ENCODE measurements at places on chromosomes 2 and 18.

GRCh38 chr2:163768881-163769695 lies 33.3 kb upstream of the FIGN start:
- no peak for DNase-seq

DNA sequence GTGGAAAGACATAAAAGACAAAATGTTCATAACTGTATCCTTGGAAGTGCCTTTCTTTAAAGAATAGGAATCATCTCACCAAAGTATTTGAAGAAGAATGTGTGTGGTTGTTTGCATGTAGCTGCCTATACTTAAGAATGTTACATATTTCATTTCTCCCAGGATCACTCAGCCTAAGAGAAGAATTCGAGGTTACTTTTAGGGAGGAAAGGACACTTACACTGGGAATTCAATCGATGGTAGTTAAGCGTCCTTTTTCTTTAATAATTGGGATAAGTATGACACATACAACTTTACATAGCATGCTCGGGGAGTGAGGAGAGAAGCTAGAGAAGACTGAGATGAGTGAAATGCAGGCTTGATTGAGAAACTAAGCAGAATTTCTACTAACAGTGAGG lies 22.0 kb upstream of the CYP1B1 start:
- no peak for DNase-seq

DNA sequence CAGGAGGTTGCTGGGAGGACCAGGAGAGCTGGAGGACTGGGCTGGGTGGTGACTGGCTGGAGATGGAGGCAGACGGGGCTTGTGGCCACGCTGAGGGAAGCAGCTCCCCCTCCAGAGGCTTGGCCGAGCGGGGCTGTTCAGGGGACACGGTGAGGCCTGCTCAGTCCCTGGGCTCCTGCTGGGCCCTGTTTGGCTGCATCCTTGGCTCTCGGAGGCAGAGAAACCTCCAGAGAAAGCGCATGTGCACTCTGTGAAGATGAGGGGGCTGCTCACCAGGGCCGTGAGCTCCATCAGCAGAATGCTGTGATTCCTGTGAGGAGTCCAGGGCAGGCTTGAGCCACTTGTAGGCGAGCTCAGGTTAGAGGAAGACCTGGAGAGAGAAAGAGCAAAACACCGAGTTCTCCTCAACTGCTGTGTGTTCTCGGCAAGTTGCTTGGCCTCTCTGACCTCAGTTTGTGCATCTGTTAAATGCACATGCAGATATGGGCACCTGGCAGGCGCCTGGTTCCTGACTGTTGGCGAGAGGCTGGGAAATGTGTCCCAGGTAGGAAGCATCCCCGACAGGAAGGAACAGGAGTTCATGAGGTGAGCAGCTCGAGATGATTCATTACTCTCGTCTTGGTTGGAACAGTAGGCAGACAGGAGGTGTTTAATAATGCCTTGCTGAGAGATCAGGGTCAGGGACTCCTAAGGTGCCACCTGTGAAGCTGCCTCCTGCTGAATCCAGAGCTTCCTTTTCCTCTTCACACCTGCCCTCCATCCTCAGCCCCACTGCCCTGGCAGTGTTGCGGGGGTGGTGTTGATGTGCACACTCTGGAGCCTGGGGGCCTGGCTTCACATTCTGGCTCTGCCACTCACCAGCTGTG lies 941 bp downstream of the ZAP70 start:
- no peak for DNase-seq

- DNase-seq: no peak
These were observed at the start of gene C1GALT1C1L for GRCh38 chr2:43676322-43677050. C1GALT1C1L (minus strand) TSS chr2:43676429; CDS start chr2:43676322, 107 bp downstream.

GRCh38 chr18:6781142-6781714 lies 51.7 kb downstream of the ARHGAP28 start:
- DNase-seq: no peak
